ENCODE measurements at places on chromosomes 1 and 21. TPM values are rescaled to one million over a fixed set of nuclear protein-coding genes. Genes with fewer than 3 reads are reported as not detected.

BATF3 gene
- not detected for total RNA-seq

FAM72C gene
- total RNA-seq = not detected

ERICH3 gene
- total RNA-seq = not detected

FLG2 gene
- 0.37 TPM for total RNA-seq

CLCA1 gene
- not detected for total RNA-seq

APH1A gene
- 49.1 TPM for total RNA-seq

PTGFR gene
- 0.89 TPM for total RNA-seq

CLCNKB gene
- total RNA-seq = not detected

KDM5B gene
- total RNA-seq = 59.7 TPM

NTMT2 gene
- total RNA-seq = not detected

COL16A1 gene
- 121 TPM for total RNA-seq

PAPPA2 gene
- total RNA-seq = 0.29 TPM

CHIA gene
- total RNA-seq = 8.8 TPM

CLCNKA gene
- total RNA-seq = not detected

MAP7D1 gene
- total RNA-seq = 14.6 TPM

RGS18 gene
- total RNA-seq = 4.0 TPM

GFI1 gene
- total RNA-seq = 1.7 TPM

PGLYRP3 gene
- not detected for total RNA-seq

NHLH1 gene
- not detected for total RNA-seq

ADORA1 gene
- 0.18 TPM for total RNA-seq

ADCY10 gene
- not detected for total RNA-seq

AMY1B gene
- 0.45 TPM for total RNA-seq

FCRL4 gene
- not detected for total RNA-seq

YOD1 gene
- 13.5 TPM for total RNA-seq

KCNQ4 gene
- total RNA-seq = 7.6 TPM

Measured in stomach (tissue), 19 donors.